SJCRH30 (cell line): ENCODE measurements at places on chromosomes 11 and 22. TPM values are rescaled to one million over a fixed set of nuclear protein-coding genes. Genes with fewer than 3 reads are reported as not detected.

KRTAP5-11 gene
- total RNA-seq, result not detected in 2 replicates

SLC25A18 gene
- 0.43 and 0.67 TPM in 2 replicates for total RNA-seq

FADS1 gene
- total RNA-seq, result 94.6 and 105 TPM in 2 replicates

TRIM51 gene
- not detected in 2 replicates for total RNA-seq

FGF3 gene
- not detected in 2 replicates for total RNA-seq

PARVG gene
- not detected in 2 replicates for total RNA-seq
